ENCODE measurements at places on chromosomes 2 and 18.
A peak's percentile ranks its signal among the peaks of the same experiment; 100 is the strongest.

DNA sequence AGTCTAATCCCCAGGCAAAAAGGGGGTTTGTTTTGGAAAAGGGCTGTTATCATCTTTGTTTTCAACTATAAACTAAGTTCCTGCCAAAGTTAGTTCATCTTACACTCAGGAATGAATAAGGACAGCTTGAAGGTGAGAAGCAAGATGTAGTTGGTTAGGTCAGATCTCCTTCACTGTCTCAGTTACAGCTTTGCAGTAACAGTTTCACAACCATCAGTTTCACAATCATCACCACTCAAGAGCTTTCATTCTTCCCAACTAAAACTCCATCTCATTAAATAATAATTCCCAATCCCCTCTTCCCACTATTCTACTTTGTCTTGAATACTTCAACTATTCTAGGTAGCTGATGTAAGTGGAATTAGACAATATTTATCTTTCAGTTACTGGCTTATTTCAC, 200.9 kb downstream of the NYAP2 start:
- H3K27me3 ChIP-seq = no peaks in the 10 kb centered on the region
- DNase-seq = no peak
- H3K4me1 ChIP-seq = no peaks in the 10 kb centered on the region
- no peak overlapping the region for H3K27ac ChIP-seq

GRCh38 chr18:59266459-59266858, 6.8 kb downstream of the RAX start:
- peaks cover 98% of the 10 kb centered on the region for H3K27me3 ChIP-seq
- DNase-seq = no peak

GRCh38 chr2:69242651-69243051, 144.4 kb downstream of the GFPT1 start:
- peaks cover 40% of the 10 kb centered on the region for H3K36me3 ChIP-seq
- H3K4me3 ChIP-seq = peak overlapping the region; percentile 58
- no peak for DNase-seq
- H3K27ac ChIP-seq = peak overlapping the region; percentile 13

GRCh38 chr18:36522509-36522908, 225.0 kb downstream of the FHOD3 start:
- no peak for DNase-seq
- no peak overlapping the region for H3K27ac ChIP-seq
- H3K27me3 ChIP-seq = no peaks in the 10 kb centered on the region
- no peaks in the 10 kb centered on the region for H3K36me3 ChIP-seq

DNA sequence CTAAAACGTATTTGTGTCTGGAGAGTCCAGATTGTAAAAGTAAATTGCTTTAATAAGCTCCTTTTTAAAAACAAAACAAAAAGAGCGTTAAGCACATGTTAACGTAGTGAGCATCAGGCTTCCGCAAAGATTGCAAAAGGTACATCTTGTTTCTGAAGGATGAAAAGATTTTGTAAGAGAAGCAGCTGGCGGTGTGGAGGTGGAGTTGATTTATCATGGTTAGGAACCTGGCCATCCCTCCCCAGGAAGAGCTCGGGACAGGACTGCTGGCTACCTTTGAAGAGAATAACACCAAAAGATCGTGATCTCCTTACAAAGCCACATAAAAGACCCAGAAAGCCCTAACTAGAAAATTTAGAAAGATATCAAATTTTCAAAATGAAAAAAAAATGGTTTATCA, 132.2 kb downstream of the DNER start:
- no peak for DNase-seq
- H3K4me1 ChIP-seq = peaks cover 6% of the 10 kb centered on the region
- no peaks in the 10 kb centered on the region for H3K36me3 ChIP-seq
- H3K27ac ChIP-seq = no peak overlapping the region
- H3K27me3 ChIP-seq = peaks cover 39% of the 10 kb centered on the region
- H3K4me3 ChIP-seq = no peak overlapping the region

DNA sequence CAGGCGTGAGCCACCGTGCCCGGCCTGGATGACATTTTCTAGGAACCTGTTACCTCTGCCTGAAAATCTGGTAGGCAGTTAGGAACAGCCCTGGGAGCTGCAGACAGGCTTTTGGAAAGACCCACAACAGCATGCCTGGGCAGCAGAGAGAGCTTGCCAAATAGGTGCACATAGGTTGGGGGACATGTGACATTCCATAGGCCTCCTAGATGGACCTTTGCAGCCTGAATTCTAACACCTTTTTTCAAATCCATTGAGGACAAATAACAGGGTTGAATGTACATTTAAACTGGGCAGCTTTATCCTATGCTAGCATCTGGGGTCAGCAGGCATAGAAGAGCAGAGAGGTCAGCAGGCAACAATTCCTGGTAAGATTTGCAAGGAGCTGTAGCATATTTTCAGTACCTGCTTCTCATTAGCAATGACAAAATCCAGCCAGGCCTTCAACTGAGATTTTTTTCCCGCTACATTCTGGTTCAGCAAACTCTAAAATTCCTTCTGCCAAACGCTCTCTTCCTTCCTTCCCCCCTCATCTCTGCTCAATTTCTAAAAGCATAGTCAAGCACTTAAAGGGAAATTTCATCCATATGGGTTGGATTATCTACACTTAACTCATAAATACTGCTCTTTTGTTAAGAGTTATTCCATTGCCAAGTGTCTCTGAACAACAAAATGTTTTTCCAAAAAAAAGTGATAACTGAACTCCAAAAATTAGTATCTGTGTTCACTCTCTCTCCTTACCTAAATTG, 75.2 kb downstream of the SOWAHC start:
- DNase-seq = no peak
- H3K4me1 ChIP-seq = peaks cover 54% of the 10 kb centered on the region
- H3K36me3 ChIP-seq = no peaks in the 10 kb centered on the region
- H3K4me3 ChIP-seq = peak overlapping the region; percentile 14
- H3K27me3 ChIP-seq = no peaks in the 10 kb centered on the region
- peak overlapping the region; percentile 94 for H3K27ac ChIP-seq

Measured in type B pancreatic cell (in vitro differentiated cells).